ENCODE measurements at places on chromosomes 12 and 14.

GRCh38 chr12:93762912-93763553 lies 85.9 kb downstream of the CRADD start:
- H3K4me3 ChIP-seq: no peak overlapping the region
- no peak for DNase-seq
- H3K27ac ChIP-seq: no peak overlapping the region
- H3K4me1 ChIP-seq: peaks cover 24% of the 10 kb centered on the region

- peak overlapping the region; percentile 92 for H3K27ac ChIP-seq
- peak overlapping the region; percentile 58 for H3K4me3 ChIP-seq
- H3K27me3 ChIP-seq: no peaks in the 10 kb centered on the region
Measured at GRCh38 chr14:77032844-77033621, 4.5 kb upstream of the IRF2BPL start.

DNA sequence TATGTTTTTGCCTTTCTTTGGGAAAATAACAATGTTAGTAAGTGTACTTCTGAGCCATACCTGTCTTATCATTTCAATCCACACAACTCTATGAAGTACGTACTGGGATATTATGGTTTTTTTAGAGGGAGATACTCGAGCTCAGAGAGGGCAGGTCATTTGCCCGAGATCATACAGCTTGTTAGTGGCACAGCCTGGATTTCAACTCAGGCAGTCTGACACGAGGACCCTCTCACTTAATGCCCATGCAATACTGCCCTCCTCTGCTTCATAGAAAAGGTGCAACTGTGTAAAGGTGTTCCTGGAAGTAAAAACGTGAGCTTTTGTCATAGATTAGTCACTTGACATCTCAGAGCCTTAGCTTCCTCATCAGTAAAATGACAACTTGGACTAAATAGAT lies 128.0 kb downstream of the NDUFA12 start:
- no peak overlapping the region for H3K27ac ChIP-seq
- DNase-seq: no peak
- H3K4me1 ChIP-seq: no peaks in the 10 kb centered on the region
- H3K4me3 ChIP-seq: no peak overlapping the region

DNA sequence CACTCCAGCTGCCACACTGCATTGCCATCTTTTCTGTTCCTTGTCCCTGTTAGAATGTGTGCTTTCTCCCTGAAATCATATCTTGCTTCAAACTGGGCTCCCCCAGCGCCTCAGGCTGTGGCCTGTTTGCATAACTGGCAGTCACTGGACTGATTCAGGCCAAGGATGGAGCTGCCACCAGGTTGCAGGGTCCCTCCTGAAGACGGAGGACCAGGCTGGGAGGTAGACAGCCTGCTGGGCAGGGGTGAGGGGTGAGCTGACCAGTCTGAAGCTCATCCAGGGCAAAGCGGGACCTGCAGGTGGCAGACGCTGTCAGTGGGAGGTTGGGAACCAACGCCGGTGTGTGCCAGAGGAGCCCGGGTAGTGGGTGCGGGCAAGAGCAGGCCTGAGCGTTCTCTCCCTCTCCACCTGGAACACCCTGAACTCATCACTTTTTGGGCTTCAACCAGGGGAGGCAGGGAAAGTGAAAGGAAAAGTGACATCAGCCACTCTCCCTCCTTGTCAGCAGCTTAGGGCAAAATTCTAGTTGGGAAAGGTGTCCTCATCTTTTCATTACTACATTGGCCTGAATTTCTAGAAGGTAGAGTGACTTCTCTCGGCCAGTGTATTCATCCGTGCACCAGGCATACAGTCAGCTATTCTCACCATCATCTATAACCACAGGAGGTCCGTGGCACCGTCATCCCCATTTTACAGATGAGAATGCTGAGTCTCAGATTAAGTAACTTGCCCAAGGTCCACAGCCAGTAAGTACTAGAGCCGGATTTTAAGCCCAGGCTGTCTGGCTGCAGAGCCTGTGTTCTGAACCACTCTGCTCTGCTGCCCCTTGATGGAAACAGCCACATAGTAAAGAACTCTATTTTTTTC lies 219.1 kb downstream of the SLC41A2 start:
- no peak overlapping the region for H3K27ac ChIP-seq
- H3K4me1 ChIP-seq: no peaks in the 10 kb centered on the region
- H3K4me3 ChIP-seq: no peak overlapping the region
- H3K36me3 ChIP-seq: no peaks in the 10 kb centered on the region
- no peaks in the 10 kb centered on the region for H3K27me3 ChIP-seq

DNA sequence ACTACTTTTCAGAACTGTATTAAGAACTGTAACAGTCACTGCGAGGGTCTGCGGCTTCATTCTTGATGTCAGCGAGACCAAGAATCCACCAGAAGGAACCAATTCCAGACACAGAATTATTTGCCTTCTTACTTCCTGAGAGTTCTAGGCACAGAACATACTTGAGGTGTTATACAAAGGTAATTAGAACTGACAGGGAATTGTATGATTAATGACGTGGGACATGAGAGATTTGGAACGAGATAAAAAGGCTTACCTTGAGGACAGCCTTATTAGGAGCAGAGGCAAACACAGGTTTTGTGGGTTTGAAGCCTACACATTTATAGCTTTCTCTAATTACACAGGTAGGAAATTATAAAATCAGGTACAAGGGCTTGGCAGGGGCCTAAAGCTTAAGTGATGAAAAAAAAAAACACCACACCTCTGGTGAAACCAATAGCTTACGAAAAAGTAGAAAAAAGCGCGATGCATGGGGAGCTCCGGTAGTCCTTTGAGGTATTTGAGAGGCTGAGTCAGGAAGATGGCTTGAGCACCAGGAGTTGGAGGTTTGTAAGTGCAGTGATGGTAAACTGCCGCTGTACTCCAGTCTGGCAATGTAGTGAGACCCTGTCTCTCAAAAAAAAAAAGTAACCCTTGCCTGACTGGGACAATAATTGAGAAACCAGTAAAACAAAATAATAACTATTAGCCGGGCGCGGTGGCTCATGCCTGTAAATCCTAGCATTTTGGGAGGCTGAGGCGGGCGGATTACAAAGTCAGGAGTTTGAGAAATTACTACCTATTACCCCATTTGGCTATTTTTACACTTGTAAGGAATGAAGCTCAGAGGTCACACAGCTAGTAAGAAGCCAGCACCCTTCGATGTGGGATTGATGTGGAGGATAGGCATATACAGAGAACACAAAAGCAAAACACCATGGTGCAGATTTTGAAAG lies 795 bp upstream of the ACOT2 start:
- no peak for DNase-seq
- H3K27me3 ChIP-seq: no peaks in the 10 kb centered on the region
- H3K4me3 ChIP-seq: peak overlapping the region; percentile 51
- H3K27ac ChIP-seq: peak overlapping the region; percentile 79
- H3K4me1 ChIP-seq: peaks cover 7% of the 10 kb centered on the region
- no peaks in the 10 kb centered on the region for H3K36me3 ChIP-seq

DNA sequence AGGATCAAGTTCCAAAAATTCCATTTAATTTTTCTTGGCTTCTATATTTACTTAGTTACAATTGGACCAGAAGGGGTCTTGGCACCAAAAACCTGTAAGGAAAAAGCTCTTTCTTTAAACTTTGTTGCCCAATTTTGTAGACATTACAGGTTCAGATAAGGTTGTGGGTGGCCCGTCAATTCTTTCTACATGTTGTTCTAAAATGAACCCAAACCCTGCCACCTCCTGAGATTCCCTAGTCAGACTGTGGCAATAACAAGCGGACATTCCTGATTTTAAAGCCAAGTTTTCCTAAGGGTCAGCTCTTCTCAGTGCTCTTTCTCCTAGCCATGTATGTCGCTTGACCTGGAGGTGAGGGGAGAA lies 45.0 kb upstream of the GSG1 start:
- H3K4me1 ChIP-seq: no peaks in the 10 kb centered on the region
- H3K4me3 ChIP-seq: no peak overlapping the region
- no peaks in the 10 kb centered on the region for H3K36me3 ChIP-seq
- H3K27ac ChIP-seq: no peak overlapping the region
- DNase-seq: no peak
- H3K27me3 ChIP-seq: no peaks in the 10 kb centered on the region

DNA sequence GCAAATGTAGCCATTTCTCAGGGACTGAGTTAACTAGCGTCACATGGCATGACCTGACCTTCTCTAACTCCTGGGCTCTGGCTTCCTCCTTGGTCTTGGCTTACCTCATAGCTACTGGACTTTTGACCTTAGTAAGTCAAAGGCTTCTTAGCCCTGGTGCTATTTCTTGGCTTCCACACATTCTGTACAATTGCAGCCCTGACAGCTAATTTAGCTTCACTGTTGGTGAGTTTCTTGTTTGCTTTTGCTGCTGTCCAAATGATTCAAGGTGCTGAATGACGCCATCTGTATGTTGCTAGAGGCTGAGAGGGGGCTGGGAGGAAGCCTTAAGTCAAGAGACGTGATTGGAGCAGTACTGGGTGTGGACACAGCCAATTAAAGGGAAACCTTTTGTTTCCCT lies 202.7 kb downstream of the PRKD1 start:
- H3K27ac ChIP-seq: no peak overlapping the region
- no peaks in the 10 kb centered on the region for H3K36me3 ChIP-seq
- H3K4me1 ChIP-seq: no peaks in the 10 kb centered on the region
- H3K4me3 ChIP-seq: no peak overlapping the region
- DNase-seq: no peak

GRCh38 chr12:56374726-56375597 lies 12.3 kb upstream of the APOF start:
- H3K36me3 ChIP-seq: no peaks in the 10 kb centered on the region
- H3K4me3 ChIP-seq: no peak overlapping the region
- H3K27ac ChIP-seq: no peak overlapping the region
- DNase-seq: no peak
